Prostate gland (tissue), 2 donors: ENCODE measurements at places on chromosomes 1 and 21. TPM values are rescaled to one million over a fixed set of nuclear protein-coding genes. Genes with fewer than 3 reads are reported as not detected.

The FNDC5 gene
- total RNA-seq = 19.1 TPM

The FMO5 gene
- total RNA-seq = 19.3 TPM

The MIXL1 gene
- not detected for total RNA-seq

The CD1E gene
- total RNA-seq = 0.23 TPM

The NR0B2 gene
- not detected for total RNA-seq

The SETD4 gene
- 36.3 TPM for total RNA-seq

The SPTA1 gene
- total RNA-seq = 0.28 TPM

The SLC2A5 gene
- total RNA-seq = 25.4 TPM

The IQCC gene
- 5.2 TPM for total RNA-seq

The RAP1GAP gene
- 22.9 TPM for total RNA-seq

The KCNE2 gene
- total RNA-seq = not detected

The OR2L2 gene
- total RNA-seq = 0.17 TPM

The MMEL1 gene
- 13.6 TPM for total RNA-seq

The MSH4 gene
- total RNA-seq = 0.91 TPM

The FCMR gene
- 2.2 TPM for total RNA-seq

The PTCH2 gene
- total RNA-seq = 31.9 TPM

The SPRR2A gene
- total RNA-seq = not detected

The SH2D1B gene
- total RNA-seq = not detected

The VWA5B1 gene
- total RNA-seq = 0.51 TPM

The IFI44 gene
- total RNA-seq = 5.3 TPM

The GBP7 gene
- not detected for total RNA-seq

The CELA3A gene
- total RNA-seq = not detected

The ZBTB37 gene
- total RNA-seq = 14.7 TPM

The TCHH gene
- total RNA-seq = 0.91 TPM

The CR1 gene
- 3.8 TPM for total RNA-seq

The FCAMR gene
- 2.3 TPM for total RNA-seq

The DIPK1A gene
- 9.2 TPM for total RNA-seq

The HAPLN2 gene
- total RNA-seq = 10.2 TPM

The RHCE gene
- 3.9 TPM for total RNA-seq

The SPATA1 gene
- total RNA-seq = 0.05 TPM

The OR6N1 gene
- not detected for total RNA-seq

The DEGS1 gene
- total RNA-seq = 78.8 TPM
